ENCODE measurements at places on chromosomes 13 and 19.

DNA sequence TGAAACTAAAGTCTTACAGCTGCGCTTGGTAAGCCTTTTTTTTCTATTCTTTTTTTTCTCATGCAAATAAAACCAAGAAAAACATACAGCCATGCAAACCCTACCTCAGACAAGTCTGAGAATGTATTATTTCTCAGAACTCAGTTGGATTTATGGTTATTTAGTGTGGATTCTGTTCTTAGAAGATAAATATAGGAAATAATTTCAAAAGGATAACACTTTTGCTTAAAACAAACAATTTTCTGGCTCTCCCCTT is 40.7 kb upstream of the TNFSF11 start:
- DNase-seq = no peak

DNA sequence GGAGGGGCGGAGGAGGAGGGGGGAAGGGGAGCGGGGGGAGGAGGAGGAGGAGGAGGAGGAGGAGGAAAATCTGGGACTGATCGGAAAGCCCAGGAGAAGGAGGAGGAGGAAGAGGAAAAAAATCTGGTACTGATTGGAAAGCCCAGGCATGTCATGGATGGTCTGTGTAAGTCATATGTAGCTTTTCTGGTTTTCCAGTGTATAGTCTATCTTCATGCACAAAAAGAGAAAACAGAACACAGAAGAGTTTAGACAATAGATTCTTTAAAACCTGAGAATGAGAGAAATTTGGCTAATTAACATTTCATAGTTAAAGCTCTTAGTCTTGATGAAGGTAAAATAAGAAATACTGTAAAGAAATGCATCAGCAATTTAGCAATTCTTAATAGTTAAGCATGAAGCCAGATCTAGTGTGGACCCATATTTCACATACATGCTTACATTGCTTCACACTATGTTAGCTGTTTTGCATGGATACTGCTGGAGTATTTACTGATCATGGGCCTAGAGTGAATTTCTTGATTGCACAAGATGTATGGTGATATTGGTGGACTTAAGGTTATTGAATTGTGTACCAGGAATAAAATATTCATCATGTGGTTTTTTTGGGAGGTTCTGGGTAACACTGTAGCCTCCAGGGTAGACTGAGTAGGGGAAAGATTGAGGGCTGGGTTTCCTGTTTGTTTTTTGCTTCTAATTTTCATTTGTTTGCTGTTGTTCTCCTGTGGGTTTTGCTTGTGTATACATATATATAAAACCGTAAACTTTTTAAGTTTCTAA is 41.4 kb downstream of the SUCLA2 start:
- no peak for DNase-seq

DNA sequence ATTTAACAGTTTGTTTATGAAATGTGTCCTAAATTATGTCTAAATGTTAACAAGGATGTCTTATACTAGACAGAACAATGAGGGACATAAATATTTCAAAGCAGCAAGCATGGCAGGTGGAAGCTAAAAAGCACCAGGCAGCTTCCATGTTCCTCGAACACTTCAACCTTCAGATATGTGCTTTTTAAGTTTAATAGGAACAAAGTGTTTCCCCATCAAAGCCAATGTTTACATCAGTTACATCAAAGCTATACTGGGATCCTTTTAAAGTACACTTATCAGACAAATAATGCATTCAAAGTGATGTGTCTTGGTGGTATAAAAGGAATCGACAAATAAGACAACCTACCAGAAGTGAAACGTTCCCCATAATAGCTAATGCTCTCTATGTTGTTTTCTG is 2841.1 kb upstream of the PCDH20 start:
- DNase-seq = no peak

DNA sequence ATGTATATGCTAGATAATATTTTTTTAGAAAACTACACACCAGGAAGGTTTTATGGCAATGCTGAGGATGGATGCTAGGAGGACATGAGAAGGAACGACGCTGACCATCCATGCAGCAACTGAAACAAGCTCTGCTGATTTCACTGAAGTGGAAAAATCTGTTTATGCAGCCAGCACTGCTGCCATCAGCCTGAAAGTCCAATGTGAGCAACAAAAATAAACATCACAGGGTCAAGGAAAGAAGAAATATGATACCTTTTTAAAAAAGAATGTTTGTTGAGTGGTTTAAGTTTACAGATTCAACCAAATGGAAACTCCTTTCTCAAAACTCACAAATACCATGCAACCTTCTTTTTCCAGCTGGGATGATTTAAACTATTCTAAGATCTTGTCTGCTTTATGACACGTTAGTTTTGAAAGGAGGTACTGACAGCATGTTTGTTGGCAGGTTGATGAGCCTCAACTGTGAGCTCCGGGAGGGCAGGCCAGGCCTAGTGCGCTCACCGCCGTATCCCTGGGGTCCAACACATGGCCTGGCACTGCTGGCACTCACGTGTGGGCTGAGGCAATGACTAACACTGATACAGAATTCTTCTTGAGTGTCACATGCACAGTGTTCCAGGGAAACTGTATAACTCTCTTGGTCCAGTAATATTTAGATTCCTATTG is 46.8 kb downstream of the LATS2 start:
- no peak for DNase-seq

GRCh38 chr19:15115762-15116615 is 8.8 kb downstream of the SYDE1 start:
- DNase-seq = no peak

- no peak for DNase-seq
These were observed 10.6 kb downstream of the GPI start for GRCh38 chr19:34375598-34375997.

DNA sequence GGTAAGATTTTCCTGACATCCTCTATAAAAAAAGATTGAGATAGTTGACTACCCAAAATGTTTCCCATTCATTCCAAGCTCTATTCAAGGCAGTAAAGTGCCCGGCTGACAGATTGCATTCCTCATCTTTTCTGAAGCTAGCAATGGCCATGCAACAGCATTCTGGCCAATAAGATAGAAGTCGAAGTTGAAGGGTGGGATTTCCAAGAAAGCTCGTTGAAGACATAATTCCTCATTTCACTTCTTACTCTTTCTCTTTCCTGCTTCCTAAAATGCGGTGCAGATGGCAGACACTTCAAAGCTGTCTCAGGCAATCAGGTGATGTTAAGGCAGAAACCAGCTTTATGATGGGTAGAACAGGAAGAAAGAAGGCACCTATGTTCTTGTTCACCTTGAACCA is 13.4 kb upstream of the ALOX5AP start:
- DNase-seq = no peak

Measured in stimulated activated CD8-positive, alpha-beta memory T cell treated with anti-CD3 and anti-CD28 coated beads, Interleukin-4, amount 100 ng/mL, for 24 hours (primary cell).